ENCODE measurements at places on chromosomes 2 and 18. TPM values are rescaled to one million over a fixed set of nuclear protein-coding genes. Genes with fewer than 3 reads are reported as not detected.

The PJVK gene
- 0.77 TPM for total RNA-seq

The SFTPB gene
- total RNA-seq, result not detected

The PLB1 gene
- total RNA-seq, result 0.96 TPM

The SCN3A gene
- total RNA-seq, result 1.9 TPM

The LOXHD1 gene
- not detected for total RNA-seq

The RGPD4 gene
- total RNA-seq, result under 0.01 TPM

The CCDC141 gene
- total RNA-seq, result 0.19 TPM

The ARHGEF4 gene
- 0.58 TPM for total RNA-seq

The NEU2 gene
- total RNA-seq, result not detected

The CFAP53 gene
- 0.85 TPM for total RNA-seq

The FIGN gene
- 1.7 TPM for total RNA-seq

The CELF4 gene
- total RNA-seq, result not detected

The ZNG1B gene
- total RNA-seq, result 25.9 TPM
